ENCODE measurements at places on chromosomes 2 and 18. TPM values are rescaled to one million over a fixed set of nuclear protein-coding genes. Genes with fewer than 3 reads are reported as not detected.

Gene THSD7B
- 0.08 TPM for total RNA-seq

Gene GPR35
- total RNA-seq: 0.86 TPM

Gene GALNT13
- total RNA-seq: 0.55 TPM

Gene CFAP65
- not detected for total RNA-seq

Gene PID1
- total RNA-seq: 9.1 TPM

Gene ATP8B1
- 13.0 TPM for total RNA-seq

Gene GAREM1
- 19.3 TPM for total RNA-seq
